ENCODE measurements at places on chromosomes 3 and 15.

- no peak for DNase-seq
Measured at GRCh38 chr3:171688002-171688401, 122.3 kb downstream of the PLD1 start.

- DNase-seq, result no peak
Measured at GRCh38 chr3:32992310-32992686, 40.9 kb downstream of the CCR4 start.

DNA sequence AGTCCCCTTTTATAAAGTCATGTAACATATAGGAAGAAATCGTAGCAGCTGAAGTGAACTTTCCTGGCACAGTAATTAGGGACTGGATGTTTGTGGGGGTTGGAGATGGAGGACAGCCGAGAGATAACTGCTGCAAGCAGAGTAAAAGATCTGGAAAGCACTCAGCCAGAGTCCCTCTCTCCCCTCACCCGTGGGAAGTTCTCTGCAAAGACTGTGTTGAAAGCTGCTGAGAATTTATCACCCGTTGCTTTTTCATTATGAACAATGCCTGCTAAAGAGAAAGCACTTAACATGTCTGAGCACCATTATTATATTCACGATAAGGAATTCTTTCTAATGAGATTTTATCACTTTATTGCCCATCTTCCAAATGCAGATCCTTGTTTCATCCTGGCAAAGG lies 248.8 kb downstream of the SHOX2 start:
- DNase-seq, result no peak

DNA sequence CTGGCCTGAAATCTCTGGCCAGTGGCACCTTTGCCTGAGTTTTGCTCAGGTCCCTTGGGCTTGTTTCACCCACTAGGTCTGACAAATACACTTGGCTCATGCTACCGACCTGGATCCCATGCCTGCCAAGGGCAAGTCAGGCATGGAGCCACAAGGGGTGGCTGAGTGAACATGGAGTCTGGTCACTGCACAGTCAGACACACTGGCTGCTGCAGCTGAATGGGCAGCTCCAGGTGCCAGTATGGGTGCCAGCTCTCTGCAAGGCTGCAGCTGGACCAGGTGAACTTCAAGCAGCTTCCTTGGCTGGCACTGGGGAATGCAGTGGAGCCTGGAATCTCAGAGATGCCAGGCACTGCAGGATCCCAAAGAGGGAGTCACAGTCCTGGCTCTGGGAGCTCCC lies 170.3 kb downstream of the NECTIN3 start:
- no peak for DNase-seq

GRCh38 chr15:31250033-31250432 lies 76.6 kb upstream of the KLF13 start:
- DNase-seq, result no peak

- DNase-seq, result no peak
Measured at GRCh38 chr3:74267131-74267530, 347.3 kb downstream of the CNTN3 start.

- DNase-seq, result no peak
Measured at GRCh38 chr15:87618203-87618725, 638.3 kb downstream of the NTRK3 start.

DNA sequence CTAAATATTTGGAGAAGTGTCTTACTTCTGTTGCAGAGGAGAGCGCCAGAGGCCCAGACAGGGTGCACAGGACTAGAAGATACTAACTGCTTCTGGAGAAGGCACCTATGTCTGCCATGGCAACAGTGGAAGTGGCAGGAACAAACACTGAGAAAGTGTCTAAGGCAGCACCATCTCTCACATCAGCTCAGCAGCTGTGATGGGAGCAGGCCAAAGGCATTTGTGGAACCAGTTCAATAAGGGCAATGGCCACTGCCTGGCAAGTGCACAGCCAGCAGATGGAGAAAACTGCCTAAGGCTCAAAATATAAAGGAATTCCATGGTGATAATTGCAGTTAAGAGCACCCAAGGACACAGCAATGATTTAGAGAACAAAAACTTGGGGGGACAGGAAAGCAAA lies 563.0 kb upstream of the CCDC54 start:
- no peak for DNase-seq

DNA sequence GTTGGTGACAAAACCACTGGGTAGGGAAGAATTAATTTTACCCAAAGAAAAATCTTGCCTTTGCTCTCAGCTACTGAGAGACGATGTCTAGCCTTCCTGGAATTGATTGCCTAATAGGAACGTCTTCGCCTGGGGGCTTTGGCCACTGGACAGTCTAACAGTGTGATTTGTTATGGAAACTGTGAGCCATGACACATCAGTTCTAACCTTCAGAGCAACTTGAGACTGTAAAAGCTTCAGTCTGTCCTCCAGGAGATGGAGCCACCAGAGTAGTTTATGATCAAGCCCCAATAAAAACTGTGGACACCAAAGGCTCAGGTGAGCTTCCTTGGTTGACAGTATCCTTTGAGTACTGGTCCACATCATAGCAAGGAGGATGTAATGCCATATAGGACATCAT lies 235.8 kb upstream of the TMCO5A start:
- DNase-seq, result no peak

- DNase-seq, result peak; percentile 69
Measured at GRCh38 chr3:170759511-170760173, 110.4 kb downstream of the RPL22L1 start.

DNA sequence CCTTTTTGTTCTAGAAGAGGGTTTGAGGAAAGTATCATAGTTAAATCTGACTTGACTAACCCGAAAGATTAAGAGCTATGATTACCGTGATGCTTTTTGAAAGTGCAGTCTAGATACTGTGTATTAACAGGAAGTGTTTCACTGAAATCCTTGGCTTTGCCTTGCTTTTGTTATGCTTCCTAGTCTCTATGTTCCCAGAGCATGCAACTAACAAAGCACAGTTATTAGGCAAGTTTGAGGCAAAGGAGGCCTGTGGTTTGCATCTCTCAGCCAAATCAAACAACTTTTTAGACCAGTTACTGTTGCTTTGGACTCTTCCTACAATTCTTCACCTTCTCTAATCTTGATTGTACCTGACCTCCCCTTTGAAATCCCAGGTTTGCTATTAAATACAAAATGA lies 3.9 kb downstream of the LXN start:
- DNase-seq, result no peak

DNA sequence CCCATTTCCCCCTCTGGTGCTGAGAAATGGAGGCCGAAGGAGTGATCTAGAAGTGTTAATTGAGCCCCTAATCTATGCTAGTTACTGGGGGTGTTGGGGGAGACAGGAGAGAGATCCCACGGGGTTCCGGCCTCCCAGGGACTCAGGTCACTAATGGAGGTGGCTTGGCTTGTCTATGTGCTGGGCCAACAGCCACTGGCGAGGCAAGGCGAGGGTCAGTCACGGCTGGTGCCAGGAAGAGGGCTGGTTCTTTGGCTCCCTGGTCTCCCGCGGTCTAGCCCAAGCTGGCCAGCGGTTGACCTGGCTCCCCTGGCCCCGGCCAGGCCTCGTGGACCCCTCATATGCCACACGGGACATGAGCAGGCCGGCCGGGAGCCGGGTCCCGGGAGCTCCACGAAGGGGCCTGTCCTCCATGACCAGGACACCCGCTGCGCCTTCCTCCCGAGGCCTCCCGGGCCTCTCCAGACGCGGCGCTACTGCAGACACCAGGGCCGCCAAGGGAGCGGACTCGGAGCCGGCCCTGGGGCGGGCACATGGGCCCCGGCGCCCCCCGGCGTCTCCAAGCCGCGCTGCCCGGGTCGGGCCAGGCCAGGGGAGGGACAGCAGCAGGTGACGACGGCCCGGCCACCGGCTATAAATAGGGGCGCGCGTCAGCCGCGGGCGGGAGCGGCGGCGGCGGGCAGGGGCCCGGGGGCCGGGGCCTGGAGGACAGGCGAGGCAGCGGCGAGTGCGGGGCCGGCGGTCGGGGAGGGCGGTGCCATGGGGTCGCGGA lies at the start of gene ALPK3:
Gene ALPK3, plus strand, starts transcription at position 663 of the 772 bp plus-strand sequence. Its CDS starts 97 bp downstream, at position 760.
- no peak for DNase-seq

- DNase-seq, result no peak
Measured at GRCh38 chr3:141663993-141664392, 74.1 kb upstream of the RNF7 start.
